H4 (cell line): ENCODE measurements at places on chromosomes 1 and 21. TPM values are rescaled to one million over a fixed set of nuclear protein-coding genes. Genes with fewer than 3 reads are reported as not detected.

Gene CFAP45
- 0.21 and 0.62 TPM in 2 replicates for total RNA-seq

Gene OLFM3
- total RNA-seq = 1.2 and 1.4 TPM in 2 replicates

Gene NRIP1
- 12.6 and 17.3 TPM in 2 replicates for total RNA-seq

Gene ESRRG
- 0.72 and 0.76 TPM in 2 replicates for total RNA-seq

Gene OMA1
- total RNA-seq = 29.0 and 34.8 TPM in 2 replicates

Gene PCP4L1
- not detected in 2 replicates for total RNA-seq

Gene FAM163A
- not detected in 2 replicates for total RNA-seq

Gene FPGT
- total RNA-seq = 23.0 and 29.6 TPM in 2 replicates

Gene AKIRIN1
- 35.3 and 36.3 TPM in 2 replicates for total RNA-seq

Gene SLFNL1
- total RNA-seq = not detected in 2 replicates

Gene CFAP126
- not detected in 2 replicates for total RNA-seq

Gene RIMS3
- 5.9 and 7.5 TPM in 2 replicates for total RNA-seq

Gene TMEM240
- not detected in 2 replicates for total RNA-seq

Gene RPS6KA1
- 34.5 and 36.4 TPM in 2 replicates for total RNA-seq

Gene RGL1
- total RNA-seq = 14.9 and 18.7 TPM in 2 replicates

Gene DMRTA2
- total RNA-seq = 1.5 and 3.8 TPM in 2 replicates

Gene AK5
- total RNA-seq = 10.4 and 13.5 TPM in 2 replicates

Gene ADGRL4
- total RNA-seq = not detected in 2 replicates

Gene FLG2
- not detected in 2 replicates for total RNA-seq

Gene OVAAL
- total RNA-seq = not detected in 2 replicates

Gene SPATA46
- total RNA-seq = not detected in 2 replicates

Gene ADGRL2
- 29.4 and 36.4 TPM in 2 replicates for total RNA-seq

Gene RNF186
- not detected in 2 replicates for total RNA-seq

Gene HUNK
- 1.5 and 1.9 TPM in 2 replicates for total RNA-seq

Gene AADACL3
- total RNA-seq = not detected in 2 replicates

Gene TPTE
- total RNA-seq = 3.7 and 4.5 TPM in 2 replicates

Gene XCL2
- not detected in 2 replicates for total RNA-seq

Gene GBP5
- total RNA-seq = 0.25 TPM in 1 of 2 replicates, not detected in the other

Gene KRTAP19-6
- not detected in 2 replicates for total RNA-seq

Gene LMX1A
- not detected in 2 replicates for total RNA-seq

Gene SIM2
- 1.6 and 2.3 TPM in 2 replicates for total RNA-seq

Gene B3GALT5
- 0.33 TPM in 2 replicates for total RNA-seq

Gene DUSP10
- total RNA-seq = 17.1 and 19.6 TPM in 2 replicates

Gene TP73
- total RNA-seq = 1.5 and 2.0 TPM in 2 replicates

Gene S100A7
- not detected in 2 replicates for total RNA-seq

Gene SPOCD1
- total RNA-seq = 3.6 and 9.9 TPM in 2 replicates

Gene MMP23B
- not detected in 2 replicates for total RNA-seq
